ENCODE measurements at places on chromosomes 6 and 20. TPM values are rescaled to one million over a fixed set of nuclear protein-coding genes. Genes with fewer than 3 reads are reported as not detected.
A peak's percentile ranks its signal among the peaks of the same experiment; 100 is the strongest.

GRCh38 chr6:70847106-70848084 lies 109.5 kb downstream of the B3GAT2 start:
- DNase-seq = no peak

GRCh38 chr6:47157653-47158219 lies 115.6 kb upstream of the ADGRF1 start:
- no peak for DNase-seq

DNA sequence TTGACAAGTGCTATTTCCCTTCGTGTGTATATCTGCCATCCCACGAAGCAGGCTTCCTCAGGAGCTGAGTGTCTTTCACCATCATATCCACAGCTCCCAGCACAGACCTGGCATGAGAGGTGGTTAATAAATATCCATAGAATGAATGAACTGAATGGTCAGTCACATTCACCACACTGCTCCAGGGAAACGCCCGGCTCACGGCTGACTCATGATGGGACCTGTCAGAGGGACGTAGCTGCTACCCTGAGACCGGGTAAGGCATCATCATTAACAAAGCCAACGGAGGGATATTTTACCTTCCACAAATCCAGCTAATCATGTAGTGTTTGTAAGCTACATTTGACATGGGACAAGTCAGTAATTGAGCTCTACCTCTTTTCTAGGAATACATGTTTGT lies 12.5 kb downstream of the AGPAT4 start:
- DNase-seq = no peak

DNA sequence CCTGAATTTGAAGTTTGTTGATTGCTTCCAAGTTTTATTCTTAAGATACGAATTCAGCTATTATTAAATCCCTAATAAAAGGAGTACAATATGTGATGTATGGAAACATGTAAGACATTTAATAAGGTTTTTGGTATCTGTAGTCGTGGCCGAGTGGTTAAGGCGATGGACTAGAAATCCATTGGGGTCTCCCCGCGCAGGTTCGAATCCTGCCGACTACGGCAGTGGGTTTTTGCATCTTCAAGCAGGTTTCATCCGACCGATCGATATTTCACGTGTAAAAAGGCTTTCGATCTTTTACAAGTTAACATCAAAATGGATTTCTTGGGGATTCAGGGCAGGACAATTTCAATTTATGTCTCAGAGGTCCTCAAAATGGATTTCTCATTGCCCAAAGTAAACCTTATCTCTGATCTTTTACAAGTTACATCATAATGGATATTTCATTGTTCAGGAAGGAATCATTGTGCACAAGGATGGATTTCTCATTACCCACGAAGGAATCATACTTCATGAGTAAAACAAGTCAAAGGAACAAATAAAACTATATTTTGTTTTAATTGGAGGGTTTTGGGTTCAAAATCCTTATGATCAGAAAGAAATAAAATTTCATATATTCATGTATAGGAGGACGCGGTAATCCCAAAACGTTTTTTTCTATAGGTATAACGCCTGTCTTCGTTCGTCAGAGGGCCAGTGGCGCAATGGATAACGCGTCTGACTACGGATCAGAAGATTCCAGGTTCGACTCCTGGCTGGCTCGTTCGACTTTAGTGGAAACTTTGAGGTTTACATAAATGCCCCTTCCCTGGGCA lies 37.3 kb upstream of the BTN3A2 start:
- no peak for DNase-seq

DNA sequence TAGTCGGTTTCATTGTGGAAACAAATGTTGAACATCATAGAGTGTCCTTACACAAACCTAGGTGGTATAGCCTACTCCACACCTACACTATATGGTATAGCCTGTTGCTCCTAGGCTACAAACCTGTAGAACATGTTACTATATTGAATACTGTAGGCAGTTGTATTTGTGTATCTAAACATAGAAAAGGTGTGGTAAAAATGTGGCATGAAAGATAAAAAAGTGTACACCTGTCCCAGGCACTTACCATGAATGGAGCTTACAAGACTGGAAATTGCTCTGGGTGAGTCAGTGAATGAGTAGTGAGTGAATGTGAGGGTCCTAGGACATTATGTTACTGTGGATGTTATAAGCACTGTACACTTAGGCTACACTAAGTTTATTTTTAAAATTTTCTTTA lies 103.0 kb downstream of the ZFAND3 start:
- DNase-seq = no peak

- DNase-seq = peak; percentile 66
Measured at GRCh38 chr6:151067684-151068596, 171.8 kb upstream of the AKAP12 start.

- no peak for DNase-seq
Measured at GRCh38 chr6:46795816-46796215, 2.6 kb downstream of the MEP1A start.

The DHX35 gene
- total RNA-seq = 11.0 TPM

Data from heart right ventricle (tissue), 16 donors.